Body of pancreas (tissue), 4 donors: ENCODE measurements at places on chromosomes 4 and X. TPM values are rescaled to one million over a fixed set of nuclear protein-coding genes. Genes with fewer than 3 reads are reported as not detected.

CTAG2 gene
- total RNA-seq = not detected

TRIML2 gene
- total RNA-seq = not detected

GRCh38 chr4:58732973-58733372, 1622.8 kb upstream of the IGFBP7 start:
- H3K36me3 ChIP-seq = no peaks in the 10 kb centered on the region
- H3K27me3 ChIP-seq = no peaks in the 10 kb centered on the region
- no peak overlapping the region for H3K27ac ChIP-seq
- H3K4me3 ChIP-seq = no peak overlapping the region

- H3K27me3 ChIP-seq = no peaks in the 10 kb centered on the region
- no peak for DNase-seq
- H3K27ac ChIP-seq = no peak overlapping the region
- no peaks in the 10 kb centered on the region for H3K4me1 ChIP-seq
These were observed 941.5 kb downstream of the DMD start for GRCh38 chrX:32269866-32270265.
